Tibial nerve (tissue), 4 donors: ENCODE measurements at places on chromosomes 12 and 14.

DNA sequence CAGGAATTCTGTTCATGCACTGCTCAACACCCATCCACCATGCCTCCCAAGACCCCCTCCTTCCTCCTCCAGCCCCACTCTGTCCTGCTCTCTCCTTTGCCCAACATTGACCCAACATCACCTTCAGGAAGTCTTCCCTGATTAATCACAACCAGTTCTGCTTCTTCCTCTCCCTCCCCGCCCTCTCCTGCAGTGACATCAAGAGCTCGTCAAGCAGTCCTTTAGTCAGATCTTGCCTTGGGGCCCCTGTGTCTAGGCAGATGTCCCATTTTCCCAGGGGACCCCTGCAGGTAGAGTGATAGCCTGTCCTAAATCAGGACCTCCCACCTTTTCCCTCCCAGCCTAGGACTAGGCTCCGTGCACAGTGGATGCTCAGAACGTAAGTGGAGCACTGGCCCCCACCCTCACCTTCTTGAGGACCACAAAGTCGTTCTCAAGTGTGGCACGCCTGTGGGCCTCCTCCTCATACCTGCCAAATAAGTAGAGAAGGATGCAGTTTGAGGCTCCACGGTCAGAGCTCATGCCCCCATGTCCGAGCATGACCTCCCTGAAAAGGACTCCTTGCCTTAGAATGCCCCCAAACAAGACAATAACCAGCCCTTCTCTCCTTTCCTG lies 2.3 kb downstream of the KRT78 start:
- DNase-seq: no peak

- DNase-seq: no peak
Measured at GRCh38 chr14:81341781-81342180, 58.3 kb downstream of the STON2 start.

DNA sequence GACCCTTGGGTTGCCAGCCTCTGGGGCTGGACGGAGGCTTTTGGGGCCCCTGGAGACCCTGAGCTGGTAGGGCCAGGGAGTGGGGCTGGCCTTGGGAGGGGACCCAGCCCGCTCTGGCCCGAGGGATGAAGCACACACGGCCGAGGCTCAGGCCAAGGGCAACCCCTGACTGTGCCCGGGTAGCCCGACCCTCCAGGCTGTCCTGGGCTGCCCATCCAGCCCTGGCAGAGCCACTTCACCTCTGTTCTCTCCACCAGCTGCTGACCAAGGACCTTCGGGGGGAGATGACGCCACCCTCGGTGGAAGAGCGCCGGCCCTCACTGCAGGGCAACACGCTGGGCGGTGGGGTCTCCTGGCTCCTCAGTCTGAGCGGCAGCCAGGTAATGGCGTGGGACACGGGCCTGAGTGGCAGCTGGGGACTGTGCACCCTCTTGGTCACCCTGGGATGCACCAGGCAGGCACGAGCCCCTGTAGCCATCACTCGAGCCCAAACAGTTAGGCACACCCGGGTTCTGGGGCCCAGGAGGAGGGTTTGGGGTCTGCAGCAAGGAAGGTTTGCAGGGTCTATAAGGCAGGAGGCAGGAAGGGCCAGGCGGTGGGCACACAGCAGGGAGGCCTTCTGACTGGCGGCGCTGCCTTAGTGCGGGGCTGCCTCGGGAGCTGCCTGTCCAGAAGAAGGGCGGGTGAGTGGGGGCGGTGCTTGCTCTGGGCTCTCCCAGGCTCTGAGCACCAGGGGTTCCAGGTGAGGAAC lies 19.7 kb downstream of the ASPG start:
- DNase-seq: no peak

DNA sequence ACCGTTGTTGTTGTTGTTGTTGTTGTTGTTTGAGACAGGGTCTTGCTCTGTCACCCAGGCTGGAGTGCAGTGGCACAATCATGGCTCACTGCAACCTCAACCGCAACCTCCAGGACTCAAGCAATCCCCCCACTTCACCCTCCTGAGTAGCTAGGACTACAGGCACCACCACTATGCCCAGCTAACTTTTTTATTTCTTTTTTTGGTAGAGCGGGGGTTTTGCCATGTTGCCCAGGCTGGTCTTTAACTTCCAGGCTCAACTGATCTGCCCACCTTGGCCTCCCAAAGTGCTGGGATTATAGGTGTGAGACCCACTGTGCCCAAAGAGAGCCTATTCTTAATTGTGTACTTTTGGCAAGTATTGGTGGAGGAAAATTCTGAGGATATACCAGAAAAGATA lies 25.7 kb downstream of the MOK start:
- no peak for DNase-seq

GRCh38 chr12:32896432-32897280 lies at the start of gene PKP2:
Gene PKP2, minus strand, starts transcription at chr12:32896777. Its CDS starts 46 bp downstream, at chr12:32896731.
- no peak for DNase-seq

GRCh38 chr14:40296821-40297220 lies 864.6 kb upstream of the FBXO33 start:
- DNase-seq: no peak

DNA sequence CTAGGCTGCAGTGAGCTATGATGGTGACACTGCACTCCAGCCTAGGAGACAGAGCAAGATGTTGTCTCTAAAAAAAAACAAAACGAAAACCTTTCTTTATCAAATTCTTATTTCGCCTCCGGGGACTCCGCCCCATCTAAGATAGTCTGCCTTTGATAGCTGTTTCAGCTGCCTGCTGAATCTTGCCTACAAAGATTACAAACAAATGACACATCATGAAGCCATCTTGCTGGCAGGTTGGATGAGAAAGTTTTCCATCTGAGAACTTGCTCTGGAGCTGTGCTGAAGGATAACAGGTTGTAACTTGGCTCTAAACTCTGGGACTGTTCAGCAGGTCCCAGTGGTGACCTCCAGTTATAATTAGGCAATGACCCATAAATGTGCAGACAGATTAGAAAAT lies 41.8 kb upstream of the AEBP2 start:
- no peak for DNase-seq

DNA sequence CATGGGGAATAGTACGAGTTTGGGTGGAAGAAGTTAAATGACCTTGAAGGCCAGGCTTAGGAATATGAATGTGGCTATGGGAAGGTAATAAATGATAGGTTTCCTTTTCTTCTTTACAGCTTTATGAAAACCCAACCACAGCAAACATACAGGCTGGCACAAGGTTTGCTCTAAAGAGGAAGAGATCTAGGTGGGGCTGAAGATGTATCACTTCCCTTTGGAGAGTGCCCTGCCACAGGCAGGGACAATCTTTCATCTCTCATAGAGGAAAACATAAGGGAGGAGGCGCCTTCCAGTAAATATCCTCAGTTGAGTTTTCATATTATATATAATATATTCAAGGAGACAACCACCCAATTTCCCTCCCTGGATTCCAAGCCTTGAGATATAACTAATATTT lies 72.9 kb upstream of the FRMD6 start:
- no peak for DNase-seq

GRCh38 chr12:4954621-4955354 lies 45.1 kb downstream of the KCNA1 start:
- DNase-seq: no peak

DNA sequence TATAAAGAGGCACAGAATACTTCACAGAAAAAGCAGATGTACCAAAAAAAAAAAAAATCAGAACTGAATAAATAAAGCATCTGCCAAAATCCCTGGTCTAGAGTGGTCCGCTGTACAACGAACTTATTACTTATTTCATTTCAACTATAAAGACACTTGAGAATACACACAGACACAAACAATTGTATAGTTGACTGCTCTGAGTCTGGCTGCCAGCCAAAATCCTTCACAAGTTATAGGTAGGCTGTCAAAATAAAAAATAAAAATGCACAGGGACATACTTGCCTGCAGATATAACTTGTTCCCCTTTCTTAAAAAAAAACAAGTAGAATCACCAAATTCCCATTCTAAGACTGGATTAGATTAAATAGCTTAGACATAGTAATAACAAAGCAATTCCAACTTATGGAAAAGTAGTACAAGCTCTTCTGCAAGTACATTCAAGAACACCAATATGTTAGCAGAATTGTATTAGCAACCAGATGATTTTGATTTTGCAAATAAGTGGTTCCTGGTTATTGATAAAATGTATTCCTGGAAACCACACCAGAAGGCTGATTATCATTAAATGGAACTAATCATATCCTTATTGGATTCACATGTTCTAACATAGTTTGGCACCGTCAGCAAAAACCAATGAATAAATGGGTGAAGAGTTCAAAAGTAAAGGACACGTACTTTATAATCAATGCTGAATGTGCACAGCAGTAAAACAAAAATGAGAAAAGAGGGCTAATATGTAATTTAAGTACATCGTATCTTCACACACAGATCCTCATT lies 248.5 kb downstream of the NELL2 start:
- DNase-seq: no peak

GRCh38 chr14:100165376-100165775 lies 5.9 kb upstream of the DEGS2 start:
- DNase-seq: no peak

GRCh38 chr14:100498068-100498467 lies 89.1 kb downstream of the BEGAIN start:
- DNase-seq: no peak

DNA sequence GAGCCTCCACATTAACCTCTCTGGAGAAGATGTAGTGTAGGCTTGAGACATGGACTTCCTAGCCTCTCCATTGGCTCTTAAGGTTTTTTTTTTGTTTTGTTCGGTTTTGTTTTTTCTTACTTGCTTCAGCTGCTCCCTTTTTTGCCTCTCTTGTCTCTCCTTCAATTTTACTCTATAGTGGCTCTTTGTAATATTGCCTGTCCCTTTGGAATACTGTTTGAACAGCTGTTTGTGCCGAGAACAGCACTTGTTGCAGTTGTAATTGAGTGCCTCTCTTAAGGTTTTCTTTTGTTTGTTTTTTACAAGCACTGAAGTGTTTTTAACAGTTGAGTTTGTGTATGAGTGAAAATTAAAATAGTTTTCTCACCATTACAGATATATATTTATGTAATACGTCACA lies 567.7 kb downstream of the LRFN5 start:
- no peak for DNase-seq

GRCh38 chr12:42904683-42905418 lies 315.3 kb upstream of the PRICKLE1 start:
- DNase-seq: no peak

DNA sequence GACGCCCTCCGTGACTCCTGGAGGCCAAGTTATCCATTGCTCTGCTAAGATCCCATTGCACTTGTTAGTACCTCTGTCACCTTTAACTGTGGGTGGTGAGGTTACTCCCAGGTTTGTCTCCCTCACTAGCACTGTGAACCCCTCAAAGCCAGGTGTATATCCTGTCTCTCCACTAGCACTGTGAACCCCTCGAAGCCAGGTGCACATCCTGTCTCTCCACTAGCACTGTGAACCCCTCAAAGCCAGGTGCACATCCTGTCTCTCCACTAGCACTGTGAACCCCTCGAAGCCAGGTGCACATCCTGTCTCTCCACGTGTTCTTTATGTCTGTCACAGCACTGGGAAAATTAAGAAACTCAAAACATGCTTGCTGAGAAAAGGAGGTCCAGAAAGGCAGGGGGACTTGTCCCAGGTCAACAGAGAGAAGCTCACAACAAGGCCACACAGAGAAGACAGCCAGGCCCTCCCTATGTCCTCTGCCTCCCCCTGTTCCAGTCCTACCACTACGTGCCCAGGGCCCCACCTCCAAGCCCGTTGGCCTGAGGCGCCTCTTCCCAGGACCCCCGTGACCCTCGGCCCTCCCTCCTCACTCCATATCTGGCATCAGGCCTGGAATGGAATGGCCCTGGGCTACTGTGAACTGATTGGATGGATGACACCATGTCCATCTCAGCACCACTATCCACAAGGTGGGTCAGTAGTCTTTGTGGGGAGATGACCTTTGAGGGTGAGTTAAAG lies 26.4 kb upstream of the FKBP4 start:
- DNase-seq: no peak

GRCh38 chr14:100694579-100695422 lies 31.9 kb upstream of the DLK1 start:
- DNase-seq: no peak

DNA sequence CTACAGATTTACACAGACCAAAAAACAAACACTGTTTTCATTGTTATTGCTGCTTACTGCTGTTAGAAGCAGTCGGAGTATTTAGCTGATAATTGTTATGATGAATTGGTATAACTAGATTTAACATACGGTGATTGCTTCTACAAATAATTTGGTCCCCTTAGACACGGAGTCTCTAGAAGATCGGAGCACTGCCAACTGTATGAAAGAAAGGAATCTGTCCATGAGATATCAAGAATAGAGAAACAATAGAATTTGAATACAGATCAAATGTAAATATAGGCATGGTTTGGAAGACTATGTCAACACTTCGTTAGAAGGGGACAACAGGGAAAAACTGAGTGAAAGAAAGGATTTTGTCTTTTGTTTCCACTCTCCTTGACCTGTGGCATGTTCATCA lies 110.9 kb downstream of the PPP2R5E start:
- no peak for DNase-seq
